Left renal cortex interstitium (tissue), 4 donors: ENCODE measurements at places on chromosomes 5 and 9.

GRCh38 chr9:124164811-124165210, 92.9 kb upstream of the NEK6 start:
- no peak for DNase-seq

GRCh38 chr5:151454889-151455288, 7.5 kb downstream of the SLC36A1 start:
- no peak for DNase-seq

DNA sequence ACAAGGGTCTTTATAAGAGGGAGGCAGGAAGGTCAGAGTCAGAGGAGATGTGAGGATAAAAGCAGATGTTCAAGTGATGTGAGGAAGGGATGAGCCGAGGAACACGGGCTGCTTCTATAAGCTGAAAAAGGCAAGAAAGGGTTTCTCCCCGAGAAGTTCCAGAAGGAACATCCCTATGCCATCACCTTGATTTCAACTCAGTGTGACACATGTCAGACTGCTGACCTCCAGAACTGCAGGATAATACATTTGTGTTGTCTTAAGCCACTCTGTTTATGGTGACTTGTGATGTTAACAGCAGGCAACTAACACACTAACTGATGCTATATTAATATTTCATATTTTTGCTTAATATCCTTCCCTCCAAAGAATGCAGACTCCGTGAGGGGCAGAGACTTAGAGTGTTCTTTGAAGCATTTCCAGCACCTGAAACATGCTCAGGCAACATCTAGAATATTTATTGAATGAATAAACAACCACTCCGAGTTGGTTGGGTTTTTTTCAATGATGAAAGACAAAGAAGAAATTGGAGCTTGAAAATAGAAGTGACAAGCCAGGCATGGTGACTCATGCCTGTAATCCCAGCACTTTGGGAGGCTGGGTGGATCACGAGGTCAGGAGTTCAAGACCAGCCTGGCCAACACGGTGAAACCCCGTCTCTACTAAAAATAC, 77.6 kb upstream of the ADRA1B start:
- no peak for DNase-seq

DNA sequence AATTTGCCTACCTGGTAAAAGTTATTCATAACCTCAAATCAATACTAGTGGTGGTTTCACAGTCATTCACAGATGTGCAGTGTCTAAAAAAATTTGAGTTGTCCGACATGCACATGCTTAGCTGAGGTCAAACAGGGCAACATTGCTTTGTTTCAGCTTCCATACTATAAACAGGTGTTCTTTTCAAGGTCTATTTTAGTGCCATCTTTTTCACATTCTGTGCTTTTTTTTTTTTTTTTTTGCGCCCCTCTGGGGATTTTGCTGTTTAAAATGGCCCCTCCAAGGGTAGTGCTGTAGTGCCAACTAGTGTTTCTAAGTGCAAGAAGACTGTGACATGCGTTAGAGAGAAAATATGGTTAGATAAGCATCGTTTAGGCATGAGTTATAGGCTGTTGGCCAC, 14.5 kb downstream of the PHAX start:
- no peak for DNase-seq

GRCh38 chr9:82891321-82891720, 171.6 kb downstream of the RASEF start:
- no peak for DNase-seq

GRCh38 chr5:144210655-144211054, 40.0 kb downstream of the KCTD16 start:
- DNase-seq, result no peak

- DNase-seq, result no peak
Measured at GRCh38 chr5:116404792-116405191, 169.8 kb downstream of the SEMA6A start.

- DNase-seq, result no peak
Measured at GRCh38 chr9:131104016-131104740, 7.8 kb downstream of the AIF1L start.

DNA sequence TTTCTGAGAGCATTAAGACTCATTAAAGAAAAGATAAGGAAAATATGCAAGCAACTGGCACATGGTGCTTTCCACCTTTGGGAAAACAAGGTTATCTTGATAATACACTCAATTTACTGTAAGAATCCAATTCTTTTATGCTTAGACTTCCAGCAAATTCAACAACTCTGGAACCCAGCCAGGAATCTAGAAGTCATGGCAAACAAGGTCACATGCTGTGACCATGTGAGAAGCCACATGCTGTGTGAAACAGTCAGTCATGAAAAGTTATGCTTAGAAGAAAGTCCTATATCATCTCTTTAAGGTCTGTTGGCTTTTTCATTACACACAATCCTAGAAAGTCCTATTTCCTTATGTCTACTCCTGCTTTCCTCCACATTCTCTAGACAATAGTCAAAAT, 581.8 kb upstream of the C9orf72 start:
- peak; percentile 13 for DNase-seq

- no peak for DNase-seq
Measured at GRCh38 chr5:80711938-80712337, 57.2 kb upstream of the DHFR start.

DNA sequence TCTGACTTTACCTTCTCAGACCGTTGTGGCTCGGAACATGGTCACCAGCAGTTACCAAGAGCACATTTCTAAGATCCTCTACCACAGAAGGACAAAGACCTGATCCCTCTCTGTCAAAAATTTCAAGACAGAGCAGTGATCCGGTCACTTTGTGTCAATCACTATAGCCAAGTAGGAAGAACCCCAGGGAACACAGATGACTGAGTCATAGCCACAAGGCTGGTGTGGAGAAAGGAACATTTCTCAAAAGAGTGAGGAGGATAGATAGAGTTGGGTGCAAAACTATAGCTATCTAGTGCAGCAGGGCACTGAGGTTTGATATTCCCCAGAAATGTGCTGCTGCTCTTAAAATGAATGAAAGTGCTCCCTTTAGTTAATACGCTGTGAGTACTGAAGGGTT, 130.7 kb upstream of the SMIM23 start:
- DNase-seq, result no peak

DNA sequence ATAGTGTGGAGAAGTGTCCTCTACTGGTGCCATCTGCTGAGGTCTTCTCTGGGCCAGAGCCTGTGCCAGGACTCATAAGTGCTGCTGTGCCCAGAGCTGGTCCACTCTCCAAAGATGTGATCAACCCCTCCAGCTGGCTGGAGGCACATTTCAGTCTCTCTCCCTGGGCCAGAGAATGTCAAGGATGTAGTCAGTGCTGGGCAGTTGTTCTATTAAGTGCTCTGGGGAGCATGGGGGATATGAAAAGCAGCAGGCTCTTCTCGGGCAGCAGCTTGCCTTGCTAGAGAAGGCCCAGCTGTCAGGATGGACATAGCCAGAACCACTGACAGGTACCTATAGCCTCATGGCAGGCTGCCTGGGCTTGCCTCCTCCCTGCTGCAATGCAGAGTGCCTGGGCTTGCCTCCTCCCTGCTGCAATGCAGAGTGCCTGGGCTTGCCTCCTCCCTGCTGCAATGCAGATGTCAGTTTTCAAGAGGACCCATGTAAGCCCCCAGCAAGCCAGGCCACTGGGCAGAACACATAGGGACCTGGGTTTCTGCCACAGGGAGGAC, 157.2 kb upstream of the PANK3 start:
- no peak for DNase-seq

DNA sequence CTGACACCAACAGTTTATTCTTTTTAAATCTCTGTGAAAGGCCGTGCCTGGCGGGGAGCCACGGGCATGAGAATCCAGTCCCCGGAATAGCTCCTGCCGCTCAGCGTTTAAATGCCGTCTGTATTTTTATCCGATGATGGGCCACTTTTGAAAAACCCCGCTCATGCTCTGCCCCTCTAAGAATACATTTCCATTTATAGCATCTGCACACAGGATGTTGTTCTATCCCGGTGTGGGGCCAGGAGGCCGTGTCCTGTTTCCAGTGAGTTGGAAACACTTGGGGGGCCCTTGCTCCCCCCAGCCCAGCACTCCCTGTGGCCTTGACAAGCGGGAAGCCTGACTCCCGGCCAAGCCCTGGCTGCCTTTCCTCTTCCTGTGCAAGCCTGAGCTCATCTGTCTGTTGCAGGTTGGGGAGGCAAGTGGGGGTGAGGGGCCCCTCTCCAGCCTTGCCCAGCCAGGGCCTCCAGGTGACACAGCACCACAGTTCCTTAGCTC, 39.0 kb downstream of the ERGIC1 start:
- no peak for DNase-seq

- DNase-seq, result no peak
Measured at GRCh38 chr9:113973963-113974413, 97.9 kb downstream of the ZNF618 start.

GRCh38 chr5:149177911-149178565, 36.7 kb downstream of the ABLIM3 start:
- no peak for DNase-seq

DNA sequence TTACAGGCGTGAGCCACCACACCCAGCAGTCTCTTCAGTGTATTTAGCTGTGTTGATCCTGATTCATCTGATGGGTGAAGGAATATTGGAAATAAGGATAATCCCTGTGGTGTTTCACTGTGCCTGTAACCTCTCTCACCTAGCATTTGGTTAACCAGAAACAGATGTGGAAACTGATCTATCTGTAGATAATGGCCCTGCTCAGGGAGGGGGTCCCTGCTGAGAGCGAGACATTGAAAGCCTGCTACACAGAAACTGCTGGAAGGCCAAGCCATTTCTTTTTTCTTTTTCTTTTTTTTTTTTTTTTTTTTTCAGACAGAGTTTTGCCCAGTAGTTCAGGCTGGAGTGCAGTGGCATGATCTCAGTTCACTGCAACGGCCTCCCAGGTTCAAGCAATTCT, 28.4 kb downstream of the QRFP start:
- no peak for DNase-seq

- DNase-seq, result no peak
Measured at GRCh38 chr9:95268681-95269080, 48.8 kb downstream of the FANCC start.

- DNase-seq, result peak; percentile 37
Measured at GRCh38 chr9:105881654-105882349, 187.5 kb downstream of the TMEM38B start.

DNA sequence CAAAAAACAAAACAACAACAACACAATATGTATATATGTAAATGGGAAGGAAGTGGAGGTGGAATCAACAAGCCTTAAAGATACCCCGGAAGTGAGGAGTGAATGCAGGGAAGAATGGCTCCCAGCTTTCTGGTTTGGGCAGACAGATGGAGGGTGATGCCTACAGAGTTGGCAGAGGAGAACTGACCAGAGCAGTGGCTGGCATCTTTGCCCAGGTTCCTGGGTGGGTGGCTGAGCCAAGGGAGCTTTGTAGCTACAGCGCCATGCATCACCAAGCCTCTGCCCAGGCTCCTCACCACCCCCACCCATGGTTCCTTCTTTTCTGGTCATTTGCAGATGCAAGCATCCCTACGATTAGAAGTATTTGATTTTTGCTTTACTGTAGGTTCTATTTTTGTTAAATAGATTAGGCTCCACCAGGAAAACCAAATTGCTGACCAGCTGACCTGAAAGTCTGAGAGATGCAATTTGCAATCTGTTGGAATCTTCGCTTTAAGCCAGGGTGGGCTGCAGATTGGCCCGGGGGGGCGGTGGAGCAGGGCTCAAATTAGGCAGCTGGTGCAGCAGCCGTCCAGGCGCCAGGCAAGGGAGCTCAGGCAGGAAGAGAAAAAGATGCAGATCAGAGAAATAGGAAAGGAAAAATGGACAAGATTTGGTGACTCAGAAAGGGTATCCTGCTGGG, 163.3 kb upstream of the TBC1D2 start:
- DNase-seq, result no peak

GRCh38 chr5:157516006-157516405, 56.0 kb downstream of the NIPAL4 start:
- DNase-seq, result peak; percentile 58

- no peak for DNase-seq
Measured at GRCh38 chr5:116944183-116944582, 369.6 kb upstream of the SEMA6A start.

- no peak for DNase-seq
Measured at GRCh38 chr5:79983618-79984017, 7.4 kb downstream of the MTX3 start.

- DNase-seq, result no peak
Measured at GRCh38 chr5:61719124-61719523, 387.1 kb downstream of the ZSWIM6 start.

DNA sequence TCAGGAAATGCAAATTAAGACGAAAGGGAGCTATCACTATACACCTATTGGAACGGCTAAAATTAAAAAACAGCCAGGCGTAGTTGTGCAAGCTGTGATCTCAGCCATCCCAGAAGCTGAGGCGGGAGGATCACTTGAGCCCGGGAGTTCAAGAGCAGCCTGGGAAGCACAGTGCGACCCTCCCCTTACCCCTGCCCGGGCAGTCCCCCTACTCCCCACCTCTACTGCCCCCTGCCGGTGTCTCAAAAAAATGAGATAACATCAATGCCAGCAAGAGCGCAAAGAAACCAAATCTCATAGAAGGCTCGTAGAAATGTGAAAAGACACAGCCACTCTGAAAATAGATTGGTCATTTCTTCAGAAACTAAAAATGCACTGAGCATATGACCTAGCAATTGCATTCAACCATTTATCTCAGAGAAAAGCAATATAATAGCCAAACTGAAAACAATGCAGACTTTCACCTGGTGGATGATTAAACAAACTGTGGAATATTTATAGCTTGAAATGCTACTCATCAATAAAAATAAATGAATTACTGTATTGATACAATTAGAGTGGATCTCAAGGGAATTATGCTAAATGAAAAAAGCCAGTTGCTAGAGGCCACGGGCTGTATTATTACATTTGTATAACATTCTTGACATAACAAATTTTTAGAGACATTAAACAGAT, 20.6 kb downstream of the OR2V2 start:
- DNase-seq, result no peak

- no peak for DNase-seq
Measured at GRCh38 chr5:123817267-123817666, 305.3 kb downstream of the CSNK1G3 start.

DNA sequence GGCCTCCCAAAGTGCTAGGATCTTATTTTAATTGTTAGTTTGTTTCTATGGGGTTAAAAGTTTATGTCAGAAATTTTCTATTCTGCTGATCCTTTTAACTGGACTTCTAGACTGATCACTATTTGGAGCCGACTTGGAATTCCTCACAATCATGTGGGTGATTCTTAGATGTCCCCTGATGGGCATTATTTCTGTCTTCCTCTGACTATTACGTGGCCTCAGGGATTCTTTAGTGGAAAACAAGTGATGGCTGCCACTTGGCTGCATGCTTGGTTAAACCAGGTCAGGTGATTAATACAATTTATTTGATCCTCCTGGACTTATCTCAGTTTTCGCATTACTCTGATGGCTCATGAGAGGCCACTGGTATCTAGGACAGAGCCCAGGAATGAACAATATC, 32.2 kb upstream of the OR2S2 start:
- no peak for DNase-seq

- DNase-seq, result no peak
Measured at GRCh38 chr9:112699230-112699629, 18.7 kb downstream of the INIP start.

DNA sequence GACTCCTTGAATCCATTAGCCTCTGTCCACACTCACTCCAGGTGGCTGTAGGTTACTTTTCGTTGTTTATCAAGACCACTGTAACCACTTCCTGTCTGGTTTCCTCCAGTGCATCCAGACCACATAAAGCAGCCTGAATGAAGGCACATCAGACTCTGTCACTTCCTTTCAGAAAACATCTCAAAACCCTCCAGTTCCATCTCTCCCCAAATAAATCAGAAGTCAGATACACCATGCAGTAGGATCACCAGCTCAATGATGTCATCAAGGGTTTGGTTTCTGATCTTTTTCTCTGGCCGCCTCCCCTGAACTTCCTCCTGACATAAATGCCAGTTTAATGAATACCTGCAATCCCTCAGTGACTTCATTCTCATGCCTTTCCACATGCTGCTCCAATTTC, 161.2 kb downstream of the ZNF462 start:
- DNase-seq, result no peak
